ENCODE measurements at places on chromosomes 4 and X.

- DNase-seq: no peak
Observed at GRCh38 chr4:80261989-80262600, 4.4 kb upstream of the FGF5 start.

- no peak for DNase-seq
Observed at GRCh38 chr4:88418411-88418810, 38.5 kb upstream of the HERC5 start.

DNA sequence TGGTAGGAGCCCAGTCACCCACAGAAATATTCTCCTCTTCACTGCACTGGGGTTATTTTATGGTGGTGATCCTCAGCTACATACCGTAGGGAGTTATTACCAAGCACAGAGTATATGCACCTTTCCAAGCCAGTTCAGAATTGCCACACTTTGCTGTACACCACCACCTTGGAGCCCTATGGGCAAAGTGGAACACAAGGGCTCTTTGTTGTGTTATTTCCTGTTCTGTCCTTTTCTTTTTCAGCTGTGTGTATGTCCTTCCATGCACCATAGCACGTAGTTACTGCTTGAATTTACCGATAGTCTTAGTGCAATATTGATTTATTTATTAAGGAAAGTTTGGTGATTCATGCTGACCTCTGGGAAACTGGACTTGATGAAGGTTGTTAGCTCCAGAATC lies 8.3 kb downstream of the RNF128 start:
- DNase-seq: no peak

- DNase-seq: no peak
Observed at GRCh38 chr4:3461515-3462291, 1.4 kb upstream of the DOK7 start.

DNA sequence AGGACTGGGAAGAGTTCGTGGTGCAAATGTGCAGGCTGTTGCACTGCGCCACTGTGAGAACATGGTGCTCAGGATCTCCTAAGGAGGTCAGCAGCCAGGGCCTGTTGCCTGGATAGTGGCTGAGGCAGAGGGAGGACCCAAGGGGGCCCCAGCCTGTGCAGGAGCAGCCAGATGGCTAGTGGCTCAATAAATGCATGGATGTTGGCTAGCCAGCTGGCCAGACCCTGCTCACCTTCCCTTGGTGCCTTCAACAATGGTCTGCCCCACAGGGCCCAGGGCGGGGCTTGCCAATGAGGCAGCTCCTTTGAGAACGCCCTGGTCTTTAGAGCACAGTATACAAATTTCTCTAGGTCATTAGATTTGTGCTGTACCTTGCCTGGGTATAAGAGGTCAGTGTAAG lies 67.4 kb downstream of the TNIP2 start:
- DNase-seq: no peak

GRCh38 chr4:182928061-182928460 lies 10.9 kb upstream of the DCTD start:
- DNase-seq: no peak

GRCh38 chr4:159163521-159163920 lies 60.6 kb downstream of the RAPGEF2 start:
- DNase-seq: no peak

DNA sequence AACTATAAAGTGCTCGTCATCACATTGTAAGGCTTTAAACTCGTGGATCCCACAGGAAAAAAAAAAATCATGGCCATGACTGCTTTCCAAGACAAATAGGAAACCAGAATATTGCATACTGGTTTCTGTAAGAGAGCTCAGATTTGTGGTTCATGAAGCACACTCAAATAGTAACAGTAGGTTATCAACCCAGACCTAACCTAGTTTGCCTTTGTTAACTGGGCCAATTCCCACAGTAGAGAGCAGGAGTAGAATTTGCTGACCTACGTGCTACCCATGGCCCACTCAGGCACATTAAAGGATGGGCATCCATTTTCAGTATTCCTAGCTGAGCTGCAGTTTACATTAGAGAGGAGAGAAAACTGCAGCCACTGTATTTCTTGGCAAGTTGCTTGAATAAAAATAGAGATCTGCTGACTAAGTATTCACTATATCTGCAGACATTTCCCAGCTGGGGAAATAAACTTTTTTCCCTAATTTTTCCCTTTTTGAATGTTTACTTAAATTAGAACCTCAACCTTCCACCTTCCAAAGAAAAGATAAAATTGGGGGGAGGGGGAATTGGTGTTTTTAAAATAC lies 218.5 kb downstream of the SPANXN3 start:
- no peak for DNase-seq

DNA sequence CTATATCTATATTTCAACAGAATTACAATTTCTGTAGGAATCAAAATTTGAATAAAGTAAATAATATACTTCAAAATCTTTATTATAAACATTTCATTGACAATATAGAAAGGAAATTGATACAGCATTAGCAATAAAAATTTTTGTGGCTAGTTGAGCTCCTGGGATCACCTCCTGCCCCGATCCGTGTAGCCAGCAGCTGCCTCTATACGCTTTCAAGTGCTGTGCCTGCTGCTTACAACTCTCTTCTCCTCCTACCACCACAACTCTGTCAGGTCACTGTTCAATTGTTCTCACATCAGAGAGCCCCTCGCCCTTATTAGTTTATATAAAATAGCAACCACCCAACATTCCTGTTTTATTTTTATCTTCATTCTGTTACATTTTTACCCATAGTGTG lies 27.6 kb downstream of the INPP4B start:
- DNase-seq: no peak

- DNase-seq: no peak
Observed at GRCh38 chr4:41613386-41613785, 75.4 kb downstream of the LIMCH1 start.

DNA sequence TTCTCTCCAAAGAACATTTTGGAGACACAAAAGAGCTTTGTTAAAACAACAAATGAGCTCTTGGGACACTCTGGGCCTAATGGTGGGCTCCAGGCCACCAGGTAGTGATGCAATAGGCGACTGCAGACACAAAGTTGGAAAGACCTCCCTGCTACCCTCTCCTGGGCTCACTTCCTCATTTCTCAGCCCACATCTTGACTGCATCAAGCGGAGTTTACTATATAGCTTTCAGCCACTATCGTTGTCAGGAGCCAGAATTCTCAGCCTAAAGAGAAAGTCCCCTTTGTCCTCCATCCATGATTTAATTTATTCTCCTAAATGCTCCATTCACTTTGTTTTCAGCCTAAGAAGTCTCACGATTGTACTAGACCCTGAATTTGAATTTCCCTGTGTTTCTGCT lies 114.9 kb downstream of the EFHC2 start:
- peak; percentile 29 for DNase-seq

GRCh38 chrX:6225288-6225910 lies 3.3 kb downstream of the NLGN4X start:
- DNase-seq: no peak

GRCh38 chr4:4559596-4559995 lies 17.7 kb upstream of the STX18 start:
- no peak for DNase-seq

- DNase-seq: no peak
Observed at GRCh38 chr4:95061220-95061619, 303.5 kb downstream of the BMPR1B start.

DNA sequence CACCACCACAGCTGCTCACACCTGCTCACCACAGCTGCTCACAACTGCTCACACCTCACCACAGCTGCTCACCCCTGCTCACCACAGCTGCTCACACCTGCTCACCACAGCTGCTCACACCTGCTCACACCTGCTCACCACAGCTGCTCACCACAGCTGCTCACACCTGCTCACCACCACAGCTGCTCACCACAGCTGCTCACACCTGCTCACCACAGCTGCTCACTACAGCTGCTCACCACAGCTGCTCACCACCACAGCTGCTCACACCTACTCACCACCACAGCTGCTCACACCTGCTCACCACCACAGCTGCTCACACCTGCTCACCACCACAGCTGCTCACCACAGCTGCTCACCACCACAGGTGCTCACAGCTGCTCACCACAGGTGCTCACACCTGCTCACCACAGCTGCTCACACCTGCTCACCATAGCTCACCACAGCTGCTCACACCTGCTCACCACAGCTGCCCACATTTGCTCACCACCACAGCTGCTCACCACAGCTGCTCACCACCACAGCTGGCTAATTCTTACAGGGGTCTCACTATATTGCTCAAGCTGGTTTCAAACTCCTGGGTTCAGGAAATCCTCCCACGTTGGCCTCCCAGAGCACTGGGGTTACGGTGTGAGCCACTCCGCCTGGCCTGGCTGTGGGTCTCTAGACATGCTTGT lies 30.4 kb upstream of the CPLX1 start:
- DNase-seq: no peak

GRCh38 chrX:74536832-74537371 lies 77.5 kb downstream of the RLIM start:
- no peak for DNase-seq

DNA sequence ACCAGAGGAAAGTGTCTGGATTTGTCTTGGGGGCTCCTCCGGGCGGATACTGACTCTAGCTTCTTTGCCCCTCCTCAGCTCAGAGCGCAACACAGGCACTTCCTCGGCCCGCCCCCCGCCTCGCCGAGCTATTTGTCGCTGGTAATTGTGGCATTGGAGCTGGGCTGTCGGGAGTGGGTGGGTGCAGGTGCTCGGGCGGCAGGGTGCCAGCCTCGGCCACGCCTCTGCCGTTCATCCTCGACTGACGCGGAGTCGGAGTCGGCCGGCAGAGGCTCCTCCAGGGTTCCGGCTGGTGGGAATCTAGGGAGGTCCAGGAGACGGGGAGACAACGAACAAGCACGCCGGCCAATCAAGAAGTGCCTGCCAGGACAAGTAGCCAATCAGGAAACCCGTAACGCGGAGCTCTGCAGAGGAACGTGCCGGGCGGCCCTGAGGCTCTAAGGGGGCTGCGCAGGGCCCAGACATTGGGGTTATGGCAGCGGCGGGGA lies 3.9 kb upstream of the SYN1 start:
- DNase-seq: no peak

GRCh38 chr4:123986268-123986798 lies 589.7 kb downstream of the SPRY1 start:
- DNase-seq: no peak

DNA sequence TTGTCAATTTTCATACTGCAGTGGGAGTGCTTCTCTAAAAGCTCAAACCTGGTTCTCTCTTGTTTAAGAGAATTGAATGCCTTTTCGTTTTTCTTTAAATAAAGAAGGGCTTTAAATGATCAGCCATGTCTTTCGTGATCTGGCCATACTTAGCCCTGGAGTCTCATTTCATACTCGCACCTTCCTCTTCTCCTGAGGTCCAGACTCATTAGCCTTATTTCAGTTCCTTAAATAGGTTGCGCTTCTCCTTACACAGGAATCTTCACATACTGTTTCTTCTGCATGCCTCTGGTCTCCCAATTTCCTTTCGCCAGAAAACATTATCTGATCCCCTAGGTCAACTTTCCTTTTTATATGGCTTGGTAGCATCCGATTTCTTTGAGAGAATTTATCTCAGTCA lies 565.6 kb upstream of the TENM3 start:
- no peak for DNase-seq

- DNase-seq: no peak
Observed at GRCh38 chrX:5702890-5703289, 525.8 kb downstream of the NLGN4X start.

- peak; percentile 77 for DNase-seq
Observed at GRCh38 chr4:82372517-82373485, 990 bp downstream of the HNRNPD start.

GRCh38 chrX:46796574-46797191 lies 37.8 kb upstream of the SLC9A7 start:
- DNase-seq: peak; percentile 53

DNA sequence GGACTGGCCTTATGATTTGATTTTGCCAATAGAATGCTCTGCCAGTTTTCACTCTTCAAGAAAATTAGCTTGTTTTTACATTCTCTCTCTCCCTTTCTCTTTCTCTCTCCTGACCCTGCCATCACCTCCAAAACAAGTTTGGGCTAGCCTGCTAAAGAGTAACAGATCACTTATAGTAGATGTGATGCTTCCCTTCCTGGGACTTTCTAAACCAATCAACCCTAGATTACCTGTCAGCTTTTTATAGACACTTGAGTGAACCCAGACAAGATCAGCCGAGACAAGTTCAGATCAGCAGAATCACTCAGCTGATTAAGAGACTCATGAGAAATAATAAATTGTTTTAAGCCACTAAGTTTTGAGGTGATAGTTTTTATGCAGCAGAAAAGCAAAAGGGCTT lies 521.2 kb downstream of the ANKRD50 start:
- no peak for DNase-seq

GRCh38 chr4:88448889-88449288 lies 8.0 kb upstream of the HERC5 start:
- DNase-seq: no peak

GRCh38 chr4:41425650-41426049 lies 112.3 kb upstream of the LIMCH1 start:
- no peak for DNase-seq

DNA sequence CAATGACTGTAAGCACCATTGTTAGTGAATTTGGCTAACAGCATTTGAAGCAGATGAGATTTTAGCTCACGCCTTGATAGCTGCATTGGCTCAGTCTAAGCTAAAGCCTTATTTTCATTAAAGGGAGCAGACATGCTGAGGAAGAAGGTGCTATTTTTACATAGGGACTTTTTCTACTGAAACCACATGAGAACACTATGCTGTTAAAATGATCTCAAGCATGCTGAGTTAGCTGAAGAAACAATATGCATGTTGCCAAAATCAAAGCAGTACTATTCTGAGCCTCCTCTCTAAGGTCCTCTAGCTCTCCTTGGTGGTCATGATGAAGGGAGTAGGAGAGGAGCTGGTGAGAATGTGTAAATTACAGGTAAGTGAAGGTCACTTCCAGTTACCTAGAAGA lies 134.4 kb upstream of the JADE1 start:
- no peak for DNase-seq

- no peak for DNase-seq
Observed at GRCh38 chr4:100294356-100294755, 104.1 kb upstream of the DDIT4L start.

DNA sequence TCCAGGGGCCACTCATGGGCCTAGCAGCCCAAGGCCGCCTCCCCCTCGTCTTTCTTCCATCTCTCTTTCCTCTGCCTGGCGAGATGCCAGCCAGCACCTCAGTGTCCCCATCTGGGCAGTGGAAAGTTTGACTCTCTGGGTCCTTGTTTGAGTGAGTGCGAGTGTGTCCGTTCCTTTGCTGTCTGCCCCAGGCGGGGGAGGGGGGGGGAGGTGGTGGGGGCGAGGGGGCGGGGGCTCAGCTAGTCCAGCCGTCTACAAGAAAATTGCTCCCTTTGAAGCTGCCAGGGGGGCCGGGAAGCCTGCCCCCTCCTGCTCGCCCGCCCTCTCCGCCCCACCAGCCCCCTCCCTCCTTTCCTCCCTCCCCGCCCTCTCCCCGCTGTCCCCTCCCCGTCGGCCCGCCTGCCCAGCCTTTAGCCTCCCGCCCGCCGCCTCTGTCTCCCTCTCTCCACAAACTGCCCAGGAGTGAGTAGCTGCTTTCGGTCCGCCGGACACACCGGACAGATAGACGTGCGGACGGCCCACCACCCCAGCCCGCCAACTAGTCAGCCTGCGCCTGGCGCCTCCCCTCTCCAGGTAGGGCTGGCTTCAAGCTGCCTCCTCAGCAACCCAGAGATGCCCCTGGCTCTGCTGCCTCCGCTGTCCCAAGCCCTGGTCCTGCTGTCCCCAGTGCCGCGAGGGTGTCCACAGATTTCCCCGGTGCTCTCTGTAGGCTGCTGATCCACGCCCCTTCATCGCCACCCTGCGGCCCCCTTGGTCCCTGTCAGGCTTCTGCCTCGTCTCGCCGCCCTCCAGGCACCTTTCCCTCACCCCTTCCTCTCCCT lies at the start of gene BGN:
TSS of gene BGN (plus strand) at position 440 of the 821 bp plus-strand sequence. CDS start 9,652 bp downstream, outside the sequence.
- DNase-seq: no peak

GRCh38 chr4:1738410-1738809 lies 17.1 kb downstream of the TACC3 start:
- DNase-seq: no peak
